ENCODE measurements at places on chromosomes 5 and 9.
A peak's percentile ranks its signal among the peaks of the same experiment; 100 is the strongest.

GRCh38 chr5:6248132-6248531 lies 130.2 kb downstream of the MED10 start:
- DNase-seq = no peak

- DNase-seq = no peak
These were observed 36.3 kb downstream of the GDA start for GRCh38 chr9:72185561-72185960.

GRCh38 chr5:2890011-2890410 lies 138.5 kb upstream of the IRX2 start:
- no peak for DNase-seq

DNA sequence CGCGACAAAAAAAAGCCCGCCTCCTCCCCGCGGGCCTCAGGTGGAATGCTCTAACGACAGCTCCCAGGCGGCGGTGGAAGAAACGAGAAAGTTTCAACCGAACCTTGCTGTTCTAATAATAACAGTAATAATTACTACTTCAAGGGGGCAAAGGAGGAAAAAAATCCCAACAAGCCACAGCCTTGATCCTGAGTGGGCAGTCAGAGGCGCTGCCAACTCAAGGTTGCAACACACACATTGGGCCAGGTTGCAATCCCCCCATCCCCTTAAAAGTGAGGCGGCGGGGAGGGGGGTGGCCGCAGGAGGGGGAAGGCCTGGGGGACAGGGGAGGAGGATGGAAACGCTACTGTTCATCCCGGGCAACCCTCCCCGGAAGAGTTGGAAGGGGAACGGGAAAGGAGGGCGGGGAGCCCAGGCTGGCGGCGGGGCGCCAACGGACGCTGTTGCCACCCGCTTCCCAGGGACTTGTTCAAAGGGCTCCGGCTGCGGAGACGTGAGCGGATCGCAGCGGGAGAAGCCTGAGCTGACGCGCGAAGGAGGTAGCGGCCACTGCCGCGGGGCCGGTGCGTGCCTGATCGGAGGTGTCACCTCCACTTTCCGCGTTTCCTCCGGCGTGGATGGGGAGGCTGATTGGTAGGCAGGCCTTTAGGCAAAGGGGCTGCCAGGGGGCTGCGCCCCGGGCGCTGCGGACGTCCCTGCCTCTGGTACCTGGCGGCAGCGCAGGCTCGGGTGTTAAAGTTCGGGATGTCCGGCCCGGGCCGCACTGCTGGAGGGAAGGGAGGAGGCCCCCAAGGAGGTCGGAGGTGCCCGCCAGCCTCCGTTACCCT lies 647 bp downstream of the SMARCA2 start:
- DNase-seq = peak; percentile 45

DNA sequence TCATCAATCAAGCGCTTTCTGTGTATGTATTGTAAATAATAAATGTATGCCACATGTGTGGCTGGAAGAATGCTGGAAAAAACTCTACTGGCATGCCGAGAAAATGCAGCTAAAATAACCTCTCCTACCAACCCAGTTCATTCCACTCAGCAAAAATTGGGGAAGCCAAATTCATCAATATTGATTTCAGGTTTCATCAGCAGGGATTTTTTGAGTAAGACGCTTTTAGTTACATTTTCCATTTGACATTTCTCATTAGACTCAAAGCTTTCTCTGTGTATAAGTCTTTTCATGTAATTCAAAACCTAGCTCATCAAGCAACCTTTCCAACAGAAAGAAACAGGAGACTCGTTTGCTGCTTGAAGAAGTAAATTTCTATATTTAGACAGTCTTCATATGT lies 338.1 kb downstream of the DMRT2 start:
- DNase-seq = no peak

DNA sequence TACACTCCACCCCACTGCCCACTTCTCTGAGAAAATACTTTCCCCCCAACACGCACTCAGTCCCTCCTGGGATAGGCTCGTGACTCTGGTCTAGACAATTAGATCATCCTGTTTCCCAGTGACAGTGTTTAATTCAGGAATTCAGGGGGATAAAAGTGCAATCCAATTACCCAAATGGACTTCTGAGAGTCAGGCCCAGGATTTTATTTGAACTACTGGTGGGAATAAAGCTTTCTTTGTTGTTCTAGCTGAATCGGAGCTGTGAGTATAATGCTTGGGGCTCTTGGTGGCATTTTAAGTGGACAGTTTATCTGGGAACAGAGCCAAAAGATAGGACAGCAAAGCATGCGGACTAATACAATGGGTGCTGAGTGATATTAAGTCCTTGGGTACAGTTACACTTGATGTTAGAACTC lies 683.3 kb downstream of the MAT2B start:
- no peak for DNase-seq

- DNase-seq = no peak
These were observed 108.1 kb upstream of the IL6ST start for GRCh38 chr5:56102889-56103288.

DNA sequence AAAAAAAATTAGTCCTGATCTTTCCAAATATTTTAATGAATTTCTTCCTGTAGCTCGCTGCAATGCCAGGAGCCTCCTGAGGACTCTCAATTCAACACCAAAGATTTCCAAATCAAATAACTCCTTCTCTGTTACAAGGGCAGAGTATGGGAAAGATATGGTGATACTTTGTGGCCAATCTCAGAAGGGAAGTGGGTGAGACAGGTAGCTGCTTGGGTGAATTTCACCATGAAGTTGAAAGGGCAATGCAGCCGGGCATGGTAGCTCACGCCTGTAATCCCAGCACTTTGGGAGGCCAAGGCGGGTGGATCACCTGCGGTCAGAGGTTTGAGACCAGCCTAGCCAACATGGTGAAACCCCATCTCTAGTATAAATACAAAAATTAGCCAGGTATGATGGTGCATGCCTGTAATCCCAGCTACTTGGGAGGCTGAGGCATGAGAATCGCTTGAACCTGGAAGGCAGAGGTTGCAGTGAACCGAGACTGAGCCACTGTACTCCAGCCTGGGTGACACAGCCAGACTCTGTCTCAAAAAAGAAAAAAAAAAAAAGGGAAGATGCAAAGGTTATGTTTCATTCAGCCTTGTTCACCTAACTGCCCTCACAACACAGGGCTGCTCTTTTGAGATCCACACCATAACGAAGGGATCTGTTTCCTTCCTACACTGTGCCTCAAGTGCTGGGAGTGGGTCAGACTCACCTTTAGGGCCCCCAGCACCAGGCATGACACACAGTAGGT lies 58.6 kb downstream of the PTPN3 start:
- DNase-seq = no peak

DNA sequence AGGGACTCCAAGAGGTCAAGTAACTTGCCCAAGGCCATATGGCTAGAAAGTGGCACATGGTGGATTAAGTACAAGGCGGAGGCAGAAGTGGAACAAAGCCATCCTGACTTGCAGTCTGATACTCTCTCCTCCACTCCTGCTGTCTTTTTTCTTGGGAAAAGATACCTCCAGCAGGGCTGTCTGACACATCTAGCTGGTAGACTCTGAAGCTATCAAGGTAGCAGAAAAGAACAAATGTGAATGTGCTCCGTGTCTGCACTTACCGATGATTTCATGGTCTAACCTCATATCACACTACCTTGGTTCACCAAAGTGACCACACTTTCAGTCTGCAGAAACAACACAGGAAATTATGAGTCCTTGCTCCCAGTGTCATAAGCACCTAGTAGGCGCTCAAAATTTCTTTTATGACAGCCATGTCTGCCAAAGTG lies 284.8 kb downstream of the CRB2 start:
- DNase-seq = no peak

- DNase-seq = no peak
These were observed 141.4 kb downstream of the LRRC70 start for GRCh38 chr5:62720031-62720441.

DNA sequence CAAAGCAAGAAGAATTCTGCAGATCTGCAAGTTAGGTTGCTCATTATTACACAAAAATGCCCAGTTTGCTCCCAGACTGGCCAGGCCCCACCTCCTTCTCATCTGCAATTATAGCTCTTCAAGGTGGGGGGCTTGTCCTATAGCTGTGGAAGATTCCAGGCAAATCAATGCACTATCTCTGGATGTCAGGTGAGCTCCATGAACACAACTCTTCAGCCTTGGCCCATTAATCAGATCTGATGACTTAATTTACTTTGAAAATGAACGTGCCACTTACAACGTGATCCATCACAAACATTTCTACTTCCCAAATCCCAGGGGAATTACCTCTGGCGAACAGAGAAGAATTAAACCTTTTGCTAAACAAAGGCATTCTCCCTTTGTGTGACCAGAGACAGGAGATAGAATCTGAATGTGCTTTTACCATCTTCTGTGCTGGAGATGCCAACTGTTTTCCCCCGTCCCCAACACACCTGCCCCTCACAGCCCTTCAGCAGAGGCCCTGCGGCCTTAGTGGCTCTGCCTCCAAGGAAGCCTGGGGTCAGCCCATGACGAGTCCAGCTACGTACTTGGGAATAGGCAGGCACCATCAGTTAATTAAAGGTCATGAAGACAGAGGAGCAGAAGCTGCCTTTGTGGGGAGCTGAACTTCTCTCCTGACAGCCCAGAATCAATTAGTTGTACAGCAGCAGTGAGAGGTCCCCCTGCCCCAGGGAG lies 60.5 kb downstream of the SNX18 start:
- no peak for DNase-seq

- no peak for DNase-seq
These were observed 63.9 kb upstream of the SPRY4 start for GRCh38 chr5:142388696-142389095.

DNA sequence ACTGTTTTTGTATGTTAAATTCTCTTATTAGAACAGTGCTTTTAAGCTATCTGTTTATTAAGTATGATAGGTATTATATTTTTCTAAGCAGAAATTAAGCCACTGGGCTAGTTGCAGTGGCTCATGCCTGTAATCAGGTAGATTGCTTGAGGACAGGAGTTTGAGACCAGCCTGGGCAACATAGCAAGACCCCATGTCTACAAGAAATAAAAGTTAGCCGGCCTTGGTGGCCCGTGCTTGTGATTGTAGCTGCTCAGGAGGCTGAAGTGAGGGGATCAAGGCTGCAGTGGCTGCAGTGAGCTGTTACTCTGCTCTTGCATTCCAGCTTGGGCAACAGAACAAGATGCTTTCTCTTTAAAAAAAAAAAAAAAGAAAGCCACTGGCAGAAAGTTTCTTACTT lies 45.0 kb upstream of the LRRC70 start:
- no peak for DNase-seq

DNA sequence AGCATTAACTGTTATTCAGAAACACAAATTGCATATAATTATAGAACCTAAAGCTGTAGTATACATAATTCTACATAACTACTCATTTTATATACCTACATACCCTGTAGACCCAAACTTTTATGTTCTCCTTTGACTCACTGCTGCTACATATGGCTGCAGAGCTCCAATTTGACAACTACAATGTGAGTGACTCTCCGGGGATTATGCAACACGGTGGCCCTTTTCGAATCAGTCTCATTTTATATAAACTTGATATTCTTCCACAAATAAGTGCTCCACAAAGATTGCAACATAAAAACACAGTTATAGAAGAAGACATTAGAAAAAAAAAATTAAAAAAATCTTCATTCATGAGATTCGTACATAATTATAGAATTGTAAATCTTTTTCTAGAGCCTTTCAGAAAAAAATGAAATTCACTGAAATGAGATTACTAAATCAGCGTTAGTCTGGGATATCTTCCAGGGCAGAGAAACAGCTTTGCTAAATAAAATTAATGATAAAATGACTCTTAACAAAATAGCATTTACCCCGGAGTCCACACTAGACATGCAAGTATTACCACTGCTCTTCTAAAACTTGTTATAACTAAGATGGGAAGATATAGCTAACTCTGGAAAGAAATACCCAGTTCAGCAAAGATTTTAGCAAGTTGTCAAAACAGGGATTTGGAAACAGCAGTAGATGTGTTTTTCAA lies 52.6 kb downstream of the SRFBP1 start:
- no peak for DNase-seq

DNA sequence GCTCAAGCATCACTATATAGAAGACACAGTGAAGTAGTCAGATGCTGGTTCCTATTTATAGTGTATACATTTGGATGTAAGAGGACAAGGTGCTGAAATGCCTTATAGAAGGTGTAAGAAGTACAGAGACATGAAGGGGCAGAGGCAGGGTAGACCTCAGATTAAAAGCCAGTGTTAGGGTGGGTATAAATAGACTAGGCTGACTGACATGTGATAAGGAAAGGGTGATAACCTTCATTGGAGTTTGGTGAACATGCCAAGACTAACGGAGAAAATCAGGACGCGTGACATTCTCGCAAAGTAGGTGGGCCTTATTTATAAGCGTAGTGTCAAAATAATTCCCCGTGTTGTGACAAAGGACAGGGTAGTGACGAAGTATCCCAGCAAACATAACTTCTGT lies 59.1 kb upstream of the HRH2 start:
- DNase-seq = no peak

GRCh38 chr5:104599726-104600125 lies 1037.1 kb upstream of the NUDT12 start:
- no peak for DNase-seq

All from CD8-positive, alpha-beta memory T cell (primary cell).